ENCODE measurements at places on chromosomes 6 and 20. TPM values are rescaled to one million over a fixed set of nuclear protein-coding genes. Genes with fewer than 3 reads are reported as not detected.

- peak; percentile 89 for DNase-seq
Observed at GRCh38 chr20:37527638-37528445, at the start of gene BLCAP. BLCAP (minus strand) TSS chr20:37527876; CDS start chr20:37519174, 8,702 bp downstream.

DNA sequence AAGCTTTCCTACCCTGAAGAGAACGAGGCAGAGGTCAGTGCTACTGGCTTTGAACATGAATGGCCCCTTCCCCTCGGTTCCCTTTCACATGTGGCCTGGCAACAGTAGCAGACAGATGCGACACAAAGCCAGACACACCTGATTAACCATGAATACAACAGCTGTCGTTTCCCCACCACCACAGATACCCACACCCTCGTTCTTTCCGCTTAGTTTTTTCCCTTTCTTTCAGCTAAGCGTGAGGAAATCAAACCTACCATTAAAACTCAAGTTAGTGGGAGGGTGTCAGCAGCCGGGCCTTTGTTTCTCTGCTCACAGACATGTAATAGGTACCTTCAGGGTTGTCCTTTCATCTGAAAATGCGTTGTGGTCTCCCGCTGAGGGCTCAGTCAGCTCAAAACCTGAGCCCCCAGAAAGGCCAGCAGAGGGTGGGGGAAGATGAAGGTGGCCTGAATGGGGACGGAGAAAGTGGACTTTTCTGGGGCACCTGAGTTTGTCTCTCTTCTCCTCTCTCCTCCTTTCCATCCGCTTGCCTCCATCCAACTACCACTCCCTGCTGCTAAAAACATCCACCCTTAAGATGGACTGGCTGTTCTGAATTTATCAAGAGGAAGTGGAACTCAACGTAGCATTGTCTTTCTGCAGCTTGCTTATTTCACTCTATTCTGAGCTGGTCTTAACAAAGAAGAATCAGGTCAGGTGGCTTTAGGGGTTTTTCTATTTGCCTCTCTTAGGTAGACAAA, 516.6 kb upstream of the JARID2 start:
- no peak for DNase-seq

DNA sequence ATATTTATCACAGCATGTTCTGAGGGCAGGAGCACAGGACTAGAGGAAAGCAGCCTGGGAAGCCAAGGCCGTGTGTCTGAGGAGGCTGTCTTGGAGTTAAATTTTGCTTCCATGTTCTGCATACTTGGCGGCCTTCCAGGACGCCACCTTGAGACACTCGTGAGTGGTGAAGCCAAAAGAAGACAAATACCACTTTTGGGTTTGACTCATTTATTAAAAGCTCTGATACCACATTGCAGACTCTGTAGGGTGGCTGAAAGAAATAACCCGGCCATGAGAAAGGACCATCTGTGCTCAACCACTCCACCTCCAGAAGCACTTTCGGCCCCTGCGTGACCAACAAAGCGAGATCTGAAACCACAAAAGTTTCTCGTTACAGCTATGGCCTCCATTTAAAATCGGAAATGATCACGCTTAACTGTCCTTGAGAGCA, 120.0 kb downstream of the TMEM242 start:
- DNase-seq: no peak

GRCh38 chr6:17466707-17467106, 73.3 kb downstream of the CAP2 start:
- no peak for DNase-seq

GRCh38 chr6:34506718-34507117, 40.8 kb downstream of the PACSIN1 start:
- DNase-seq: no peak

DNA sequence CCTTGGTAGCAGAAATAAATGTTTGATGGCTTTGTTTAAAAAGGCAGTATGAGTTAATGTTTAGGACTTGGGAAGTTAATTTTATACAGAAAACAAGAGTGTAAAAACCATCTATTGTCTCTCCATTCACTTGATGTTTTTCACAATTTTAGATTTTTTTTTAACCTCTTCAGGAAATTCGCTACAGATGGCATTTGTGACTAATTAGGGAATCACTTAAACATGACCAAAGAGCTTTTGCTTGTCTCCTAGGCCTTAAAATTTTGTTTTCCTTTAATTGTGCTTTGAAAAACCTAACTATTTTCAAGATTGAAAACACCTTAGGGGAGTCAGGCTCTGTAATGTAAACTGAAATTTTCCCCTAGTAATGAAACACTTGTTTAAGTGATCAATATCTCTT, 17.3 kb downstream of the TULP4 start:
- DNase-seq: no peak

PLEKHG1 gene
- total RNA-seq: 49.8 TPM

PLN gene
- 7.7 TPM for total RNA-seq

DNA sequence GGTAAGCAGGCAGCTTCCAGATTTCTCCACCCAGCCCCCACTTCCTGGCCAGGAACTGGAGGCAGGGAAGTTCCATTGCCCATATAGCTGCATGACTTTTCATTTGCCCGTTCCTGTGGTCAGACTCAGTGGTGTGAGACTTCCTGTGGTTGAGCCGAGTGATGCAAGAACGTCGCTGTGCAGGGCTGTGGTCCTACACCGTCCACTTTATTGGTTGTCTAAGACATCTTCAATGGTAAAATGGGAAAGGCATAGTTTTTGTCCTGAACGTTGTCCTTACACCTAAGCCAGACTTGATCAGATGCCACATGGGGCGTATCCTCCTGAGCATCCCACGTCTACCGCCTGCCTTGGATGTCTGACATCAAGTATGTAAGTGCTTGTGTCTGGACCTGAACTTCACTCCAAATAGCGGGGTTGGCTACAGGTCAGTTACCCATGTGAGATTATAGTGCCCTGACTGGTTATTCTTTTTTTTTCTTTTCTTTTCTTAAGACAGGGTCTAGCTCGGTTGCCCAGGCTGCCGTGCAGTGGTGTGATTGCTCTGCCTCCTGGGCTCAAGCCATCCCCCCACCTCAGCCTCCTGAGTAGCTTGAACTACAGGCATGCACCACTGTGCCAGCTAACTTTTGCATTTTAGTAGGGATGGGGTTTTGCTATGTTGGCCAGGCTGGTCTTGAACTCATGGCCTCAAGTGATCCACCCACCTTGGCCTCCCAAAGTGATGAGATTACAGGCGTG, 25.9 kb upstream of the GTSF1L start:
- DNase-seq: no peak

- DNase-seq: peak; percentile 5
Observed at GRCh38 chr6:165184192-165184979, 125.0 kb downstream of the C6orf118 start.

DNA sequence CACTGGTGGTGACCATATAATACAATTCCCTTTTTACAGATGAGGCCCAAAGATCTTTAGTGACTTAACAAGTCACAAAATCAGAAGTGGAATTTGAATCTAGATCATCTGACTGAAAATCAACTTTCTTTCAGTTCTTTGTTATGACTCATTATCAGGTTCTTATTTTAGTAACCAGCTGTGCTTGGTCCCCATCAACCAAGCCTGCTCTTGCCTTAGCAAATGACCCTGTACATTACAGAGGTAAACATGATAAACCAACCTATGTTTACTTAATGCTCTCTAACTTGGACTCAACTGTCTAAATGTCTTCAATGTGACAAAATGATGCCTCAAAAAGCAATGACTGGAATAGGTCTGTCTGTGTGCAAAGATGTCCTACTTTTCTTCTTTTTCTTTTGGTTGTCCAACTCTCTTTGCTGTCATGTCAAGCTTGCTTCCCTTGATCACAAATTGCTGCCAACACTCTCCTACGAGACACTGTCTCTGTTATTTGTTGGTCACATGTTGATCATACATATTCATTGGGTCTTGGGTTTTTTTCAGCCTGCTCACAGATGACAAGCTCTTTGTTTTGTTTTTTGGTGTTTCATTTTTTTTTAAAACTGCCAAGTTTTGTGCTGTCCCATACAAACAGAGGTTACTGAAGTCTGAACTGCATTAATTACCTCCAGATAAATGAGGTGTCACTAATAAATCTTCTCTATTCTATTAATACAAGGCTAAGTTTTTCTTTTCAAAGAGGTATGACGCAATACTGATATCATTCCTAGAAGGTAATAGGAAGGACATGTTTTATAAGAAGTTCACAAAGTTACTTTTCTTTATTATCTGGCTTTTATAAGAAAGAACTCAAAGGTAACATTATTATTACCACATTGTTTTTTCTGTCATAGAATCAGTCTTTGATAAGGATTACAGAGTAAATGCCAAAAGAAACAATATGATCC, 62.2 kb upstream of the PLN start:
- DNase-seq: no peak

ANKRD66 gene
- total RNA-seq: not detected

PSMB9 gene
- total RNA-seq: 7.3 TPM

GDAP1L1 gene
- 0.20 TPM for total RNA-seq

CRISP2 gene
- total RNA-seq: not detected

DNA sequence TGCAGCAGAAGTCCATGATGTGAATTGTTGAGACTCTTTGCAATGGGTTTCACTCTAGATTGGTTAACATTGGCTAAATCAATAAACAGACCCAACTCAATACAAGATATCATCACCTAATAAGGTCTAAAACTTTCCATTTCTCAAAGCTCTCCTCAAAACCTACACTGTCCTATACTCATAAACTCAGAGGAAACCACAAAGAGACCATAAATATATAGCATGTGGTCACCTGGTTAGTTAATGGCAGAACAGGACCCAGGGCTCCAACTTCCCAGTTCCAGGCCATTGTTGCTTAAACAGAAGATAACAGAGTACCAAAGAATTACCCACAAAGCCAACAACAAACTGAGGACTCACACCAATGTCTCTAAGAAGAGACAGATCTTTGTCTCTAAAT, 12.0 kb downstream of the RTN4IP1 start:
- DNase-seq: no peak

GRCh38 chr6:13808801-13809200, 5.6 kb downstream of the MCUR1 start:
- no peak for DNase-seq

RAB32 gene
- total RNA-seq: 21.3 TPM

HCRTR2 gene
- total RNA-seq: not detected

DNA sequence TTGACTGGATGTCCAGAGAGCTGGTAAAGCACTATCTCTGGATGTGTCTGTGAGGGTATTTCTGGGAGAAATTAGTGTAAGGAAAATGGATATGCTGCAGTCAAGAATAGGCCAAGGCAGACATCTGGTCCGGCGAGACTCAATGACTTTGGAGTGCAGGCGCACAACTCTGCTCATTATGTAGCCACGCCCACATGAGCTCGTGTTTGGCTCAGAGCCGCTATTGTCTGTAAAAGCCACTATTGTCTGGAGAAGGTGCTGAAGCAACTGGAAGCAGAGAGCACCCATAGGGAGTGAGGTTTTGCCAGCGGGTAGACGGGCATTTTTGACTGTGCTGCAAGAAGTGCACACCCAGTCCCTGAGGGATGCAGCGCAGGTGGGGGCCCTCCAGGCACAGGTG, 305.0 kb upstream of the POU3F2 start:
- DNase-seq: no peak

ENPP5 gene
- total RNA-seq: 0.99 TPM

- no peak for DNase-seq
Observed at GRCh38 chr6:21900730-21901129, 307.2 kb downstream of the SOX4 start.

COL9A1 gene
- total RNA-seq: 1.8 TPM

BEND3 gene
- 1.6 TPM for total RNA-seq

PRDM13 gene
- total RNA-seq: not detected

ROMO1 gene
- 102 TPM for total RNA-seq

DNA sequence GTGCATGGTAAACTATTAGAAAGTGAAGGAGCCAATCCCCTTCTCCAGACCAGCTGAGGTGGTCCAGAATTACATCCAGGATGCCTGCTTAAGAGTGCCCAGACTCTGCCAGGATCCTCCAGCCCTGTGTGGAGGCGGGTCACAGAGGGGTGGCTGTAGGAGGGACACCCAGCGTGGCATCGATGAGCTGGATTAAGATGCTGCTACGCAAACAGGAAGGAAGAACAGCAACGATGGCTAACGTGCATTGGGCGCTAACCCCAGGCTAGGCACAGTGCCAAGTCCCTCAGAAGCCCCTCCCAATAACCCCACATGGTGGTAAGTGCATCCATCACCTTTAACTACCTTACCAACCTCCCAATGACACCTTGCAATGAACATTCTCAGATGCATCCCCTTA, 63.9 kb upstream of the MRPS10 start:
- DNase-seq: no peak

CD24 gene
- total RNA-seq: 97.1 TPM

- no peak for DNase-seq
Observed at GRCh38 chr6:41051873-41052272, 1.1 kb upstream of the APOBEC2 start.

DNA sequence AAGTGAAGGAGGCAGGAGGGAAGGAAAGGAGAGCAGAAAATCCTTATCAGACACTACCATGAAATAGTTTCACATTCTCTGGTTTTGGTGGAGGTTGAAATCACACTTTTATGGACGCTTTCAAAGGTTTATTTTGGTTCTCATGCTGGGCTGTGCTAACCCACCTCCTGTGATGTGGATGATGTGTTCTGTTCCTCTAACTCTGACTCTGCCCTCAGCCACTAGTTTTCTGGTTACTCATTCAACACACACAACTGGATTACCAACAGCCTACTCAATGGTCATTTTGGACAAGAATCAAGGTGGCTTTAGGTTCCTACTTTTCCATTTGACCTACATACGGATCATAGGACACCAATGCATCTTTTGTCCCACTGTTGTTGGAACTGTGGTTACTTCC, 522.1 kb upstream of the BTBD3 start:
- no peak for DNase-seq

EDN3 gene
- total RNA-seq: 12.4 TPM

GRCh38 chr6:45109551-45109950, 218.6 kb upstream of the RUNX2 start:
- no peak for DNase-seq

DNA sequence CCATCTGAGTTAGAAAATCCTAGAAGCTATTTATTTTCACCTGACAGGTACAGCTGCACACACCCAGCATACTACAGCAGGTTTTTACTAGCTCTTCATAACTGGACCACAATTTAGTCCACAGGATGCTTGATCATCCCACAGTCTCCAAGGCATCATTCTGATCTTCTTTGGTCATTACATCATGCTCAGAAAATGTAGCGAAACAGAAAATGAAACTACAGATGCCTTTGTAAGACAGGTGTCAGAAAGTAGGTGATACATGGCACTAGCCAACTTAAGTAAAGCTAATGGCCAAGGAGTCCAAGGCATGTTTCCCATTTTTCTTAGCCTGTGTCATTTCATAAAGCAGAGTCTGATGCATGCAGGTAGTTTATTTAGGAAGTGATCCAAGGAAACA, 102.3 kb downstream of the HTR1B start:
- DNase-seq: no peak

LHFPL5 gene
- total RNA-seq: not detected

DNA sequence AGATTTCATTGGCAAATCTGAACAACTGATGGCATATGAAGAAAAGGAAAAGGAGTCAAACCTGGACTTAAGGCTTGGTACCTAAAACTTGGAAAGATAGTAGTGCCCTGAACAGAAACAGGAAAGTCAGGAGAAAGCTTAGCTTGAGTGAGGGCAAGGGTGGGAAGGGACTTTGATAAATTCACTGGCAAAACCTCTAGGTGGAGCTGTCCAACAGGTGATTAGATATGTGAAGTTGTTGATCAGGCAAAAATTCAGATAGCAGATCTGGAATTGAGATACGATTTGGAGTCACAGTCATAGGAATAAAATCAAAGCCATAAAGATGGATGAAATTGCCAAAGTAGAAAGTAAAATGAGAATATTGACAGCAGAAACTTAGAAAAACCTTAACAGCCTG, 16.1 kb upstream of the ZNF292 start:
- DNase-seq: peak; percentile 6
